Ureter (tissue), 1 donor: ENCODE measurements at places on chromosomes 4 and X. TPM values are rescaled to one million over a fixed set of nuclear protein-coding genes. Genes with fewer than 3 reads are reported as not detected.

Gene UGT2B15
- total RNA-seq, result 0.47 TPM

DNA sequence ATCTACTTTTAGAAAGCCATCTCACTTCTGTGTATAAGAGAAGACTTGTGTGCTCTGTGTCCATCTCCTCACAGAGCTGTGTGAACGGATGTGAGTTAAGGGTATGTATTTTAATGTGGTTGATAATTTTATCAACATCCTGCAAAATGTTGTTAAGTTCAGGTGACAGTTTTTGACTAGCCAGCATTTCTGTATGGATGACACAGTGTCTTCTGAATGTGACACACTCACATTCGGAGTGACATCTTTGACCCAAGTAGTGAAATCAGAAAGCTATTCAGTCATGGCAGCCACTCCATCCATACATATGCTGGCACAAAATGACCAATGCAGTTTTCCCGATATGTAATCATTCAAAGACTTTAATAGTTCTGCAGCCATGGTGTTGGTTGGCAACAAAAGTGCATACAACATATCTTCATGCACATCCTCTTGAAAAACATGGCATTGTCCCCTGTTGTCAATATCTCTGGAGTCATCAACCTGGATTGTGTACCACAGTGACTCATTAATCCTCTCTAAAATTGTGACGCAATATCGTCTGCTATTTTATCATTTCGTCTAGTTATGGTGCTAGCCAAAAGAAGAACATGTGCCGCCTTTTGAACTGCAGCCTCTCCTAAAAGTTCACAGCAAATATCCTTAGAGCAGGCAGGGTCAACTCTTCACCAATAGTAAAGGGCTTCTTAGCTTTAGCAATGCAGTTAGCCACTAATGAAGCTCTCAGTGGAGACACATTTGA is 6.8 kb upstream of the FGF2 start:
- DNase-seq, result no peak

Gene PAGE2B
- total RNA-seq, result not detected

DNA sequence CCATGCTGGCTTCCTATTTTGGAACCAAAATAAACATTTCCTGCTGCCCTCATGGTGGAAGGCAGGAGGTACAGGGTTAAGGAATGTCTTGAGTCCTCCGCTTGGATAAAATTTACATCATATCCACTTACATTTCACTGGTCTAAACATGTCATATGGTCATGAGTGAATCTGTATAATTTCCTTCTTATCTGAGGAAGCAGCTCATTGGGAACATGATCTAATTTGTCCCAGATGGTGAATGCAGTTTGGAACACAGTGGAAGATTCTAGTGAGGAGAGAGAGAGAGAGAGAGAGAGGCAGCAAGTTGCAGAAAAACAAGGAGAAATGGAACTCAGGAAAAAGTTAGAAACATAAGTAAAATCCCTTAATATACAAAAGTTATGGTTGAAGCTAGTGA is 46.8 kb downstream of the MXRA5 start:
- no peak for DNase-seq

DNA sequence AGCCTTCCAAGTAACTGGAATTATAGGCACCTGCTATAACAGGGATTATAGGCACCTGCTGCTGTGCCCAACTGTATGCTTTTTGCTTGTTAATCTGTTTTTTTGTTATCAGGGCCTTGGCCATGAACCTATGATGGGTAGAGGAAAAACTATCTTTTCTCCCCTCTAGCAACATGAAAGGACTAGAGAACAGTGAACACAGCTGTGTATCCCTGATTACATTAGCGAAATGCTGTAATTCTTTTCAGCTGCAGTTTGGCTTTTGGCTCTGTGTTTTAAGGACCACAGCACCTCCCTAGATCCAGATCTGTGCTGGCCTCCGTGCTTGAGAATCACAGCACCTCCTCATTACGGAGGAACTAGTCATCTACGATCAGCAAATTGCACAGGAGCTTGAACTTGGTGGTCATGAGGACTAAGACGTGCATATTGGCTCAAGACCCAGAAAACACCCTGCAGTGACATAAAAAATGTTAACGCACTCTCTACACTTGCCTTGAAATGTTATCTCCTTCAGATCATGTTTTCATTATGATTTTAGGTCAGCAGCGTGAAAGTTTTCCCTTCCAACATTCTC is 57.7 kb upstream of the S100G start:
- DNase-seq, result no peak

Gene FAM156B
- total RNA-seq, result 34.3 TPM

GRCh38 chr4:86837691-86838503 is 11.3 kb downstream of the SLC10A6 start:
- DNase-seq, result no peak

Gene COX7B2
- total RNA-seq, result not detected

Gene IL2RG
- 5.6 TPM for total RNA-seq

DNA sequence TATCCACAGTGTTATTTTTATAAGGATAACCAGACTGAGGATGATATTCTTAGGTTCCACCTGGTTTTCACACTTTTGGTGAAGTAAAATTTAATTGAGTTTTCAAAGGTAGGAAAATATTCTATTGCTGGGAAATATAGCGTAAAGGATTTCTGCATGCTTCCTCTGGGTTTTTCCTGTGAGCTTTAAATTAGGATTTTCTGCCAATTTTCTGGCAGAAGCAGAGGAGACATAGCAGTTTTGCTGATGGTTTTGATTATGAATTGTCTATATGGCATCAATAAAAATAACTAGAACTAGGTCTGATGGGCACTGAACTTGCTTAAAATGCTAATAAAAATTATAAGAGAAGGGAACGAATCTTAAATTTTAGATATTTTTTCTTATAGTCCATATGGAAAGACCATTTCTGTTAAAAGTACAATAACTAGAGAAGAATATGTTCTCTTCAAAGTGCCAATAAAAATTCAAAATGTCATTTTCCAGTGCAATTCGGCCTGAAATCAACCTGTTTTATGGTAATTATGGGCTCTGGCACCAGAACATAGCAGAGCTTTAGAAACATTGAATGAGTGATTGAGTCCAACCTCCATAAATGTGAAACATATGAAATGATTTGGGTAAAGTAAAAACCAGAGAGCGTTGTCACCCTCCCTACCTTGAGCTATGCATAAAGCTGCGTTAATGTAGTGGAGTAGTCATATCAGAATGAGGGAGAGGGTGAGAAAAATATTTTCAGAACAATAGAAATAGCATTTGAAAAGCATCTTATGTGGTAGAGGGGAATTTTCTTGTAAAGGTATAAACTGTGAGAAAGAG is 279.7 kb downstream of the SPRY1 start:
- DNase-seq, result no peak

DNA sequence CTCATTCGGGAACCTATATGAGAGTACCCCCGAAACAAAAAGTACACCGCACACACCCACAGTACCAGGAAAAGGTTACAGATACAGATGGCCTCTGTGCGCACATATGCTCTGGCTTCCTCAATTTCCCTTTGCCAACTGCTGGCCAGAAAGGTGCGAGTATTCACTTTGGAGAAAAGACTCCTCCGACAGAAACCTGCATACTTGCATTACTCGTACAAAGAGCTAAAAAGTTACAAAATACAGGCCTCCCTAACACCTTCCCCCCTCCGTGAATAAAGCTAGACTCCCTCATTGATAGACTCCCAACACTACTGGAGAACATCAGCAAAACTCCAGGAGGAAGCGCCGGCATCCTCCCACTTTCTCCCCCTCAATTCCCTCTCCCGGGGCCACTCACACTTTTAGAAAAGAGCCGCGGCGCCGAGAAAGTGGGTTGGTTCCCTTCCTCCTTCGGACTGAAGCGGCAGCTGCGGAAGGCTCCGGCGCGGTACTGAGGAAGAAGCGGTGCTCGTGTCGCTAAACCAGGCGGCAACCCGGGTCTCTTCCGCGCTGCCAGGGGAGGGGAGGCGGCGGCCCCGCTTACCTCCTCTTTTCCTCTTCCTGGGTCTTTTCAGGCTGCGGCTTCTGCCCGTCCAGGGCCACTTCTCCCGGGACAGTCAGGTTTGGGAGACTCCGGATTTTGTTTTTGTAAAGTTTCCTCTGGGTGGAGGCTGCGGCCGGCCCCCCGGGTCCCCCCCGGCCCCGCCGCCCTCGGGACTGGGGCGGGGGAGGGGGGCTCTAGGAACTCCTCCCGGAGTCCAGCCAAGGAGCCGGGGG is 1.1 kb downstream of the FBXW7 start:
- DNase-seq, result no peak

DNA sequence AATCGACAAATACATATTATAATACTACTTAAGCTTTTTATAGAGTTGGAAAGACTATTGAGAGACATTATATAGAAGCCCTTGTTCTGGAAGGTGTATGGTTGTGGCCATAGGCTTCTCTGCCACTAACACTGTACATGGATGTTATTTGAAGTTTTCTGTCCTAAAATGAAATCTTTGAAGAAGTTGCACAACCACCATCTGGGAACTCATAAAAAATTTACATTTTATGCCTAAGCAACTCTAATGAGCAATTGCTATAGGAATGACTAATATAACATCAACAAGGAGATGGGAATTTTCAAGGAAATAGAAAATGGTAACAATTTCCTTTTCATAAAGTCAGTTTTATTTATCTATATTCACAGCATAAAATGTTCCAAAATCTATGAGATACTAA is 7.4 kb downstream of the HTN1 start:
- no peak for DNase-seq

GRCh38 chr4:105306820-105307219 is 160.1 kb downstream of the TET2 start:
- DNase-seq, result no peak

DNA sequence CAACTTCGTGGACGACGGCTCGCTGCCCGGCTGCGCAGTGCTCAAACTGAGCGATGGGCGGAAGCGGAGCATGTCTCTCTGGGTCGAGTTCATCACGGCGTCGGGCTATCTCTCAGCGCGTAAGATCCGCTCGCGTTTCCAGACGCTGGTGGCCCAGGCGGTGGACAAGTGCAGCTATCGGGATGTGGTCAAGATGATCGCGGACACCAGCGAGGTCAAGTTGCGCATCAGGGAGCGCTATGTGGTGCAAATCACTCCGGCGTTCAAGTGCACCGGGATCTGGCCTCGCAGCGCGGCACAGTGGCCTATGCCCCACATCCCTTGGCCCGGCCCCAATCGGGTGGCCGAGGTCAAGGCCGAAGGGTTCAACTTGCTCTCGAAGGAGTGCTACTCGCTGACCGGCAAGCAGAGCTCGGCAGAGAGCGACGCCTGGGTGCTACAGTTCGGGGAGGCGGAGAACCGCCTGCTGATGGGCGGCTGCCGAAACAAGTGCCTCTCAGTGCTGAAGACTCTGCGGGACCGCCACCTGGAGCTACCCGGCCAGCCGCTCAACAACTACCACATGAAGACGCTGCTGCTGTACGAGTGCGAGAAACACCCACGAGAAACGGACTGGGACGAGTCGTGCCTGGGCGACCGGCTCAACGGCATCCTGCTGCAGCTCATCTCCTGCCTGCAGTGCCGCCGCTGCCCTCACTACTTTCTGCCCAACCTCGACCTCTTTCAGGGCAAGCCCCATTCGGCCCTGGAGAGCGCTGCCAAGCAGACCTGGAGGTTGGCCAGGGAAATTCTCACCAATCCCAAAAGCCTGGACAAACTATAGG is 1.5 kb downstream of the MAB21L2 start:
- DNase-seq, result no peak

Gene GAGE12D
- total RNA-seq, result not detected
